ENCODE measurements at places on chromosomes 12 and 14.

- DNase-seq, result no peak
Measured at GRCh38 chr14:31835049-31835448, 242.1 kb upstream of the ARHGAP5 start.

DNA sequence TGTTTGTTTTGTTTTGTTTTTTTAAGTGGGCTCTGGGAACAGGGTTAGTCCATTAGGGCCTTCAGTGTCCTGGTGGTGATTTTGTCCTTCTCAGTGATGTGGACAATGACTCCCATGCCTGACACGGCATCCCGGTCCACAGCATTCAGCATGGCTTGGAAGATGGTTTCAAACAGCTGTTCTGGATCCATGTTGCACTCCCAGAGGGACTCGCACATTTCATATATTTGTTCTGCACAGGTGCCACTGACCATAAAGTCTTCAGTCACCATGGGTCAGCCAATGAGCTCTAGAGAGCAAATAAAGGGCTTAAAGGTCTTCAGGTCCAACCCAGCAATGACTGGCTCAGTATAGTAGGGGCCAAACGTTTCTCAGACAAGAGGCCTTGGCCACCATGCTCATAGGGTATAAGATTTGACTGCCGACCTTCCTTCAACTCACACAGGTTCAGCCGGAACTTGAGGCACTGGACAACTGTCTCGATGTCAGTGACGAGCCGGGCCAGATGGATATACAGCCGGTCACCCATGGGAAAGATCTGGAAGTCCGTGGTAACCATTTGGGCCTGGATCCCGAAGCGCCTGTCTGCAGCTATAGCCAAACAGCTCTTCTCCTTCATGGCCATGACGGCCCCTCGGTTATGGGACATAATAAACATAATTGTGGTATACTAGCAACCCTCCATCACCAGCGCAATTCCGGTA, 18.0 kb downstream of the OR10P1 start:
- no peak for DNase-seq

- no peak for DNase-seq
Measured at GRCh38 chr12:132343294-132344004, 14.1 kb upstream of the GALNT9 start.

- DNase-seq, result peak; percentile 91
Measured at GRCh38 chr12:65526311-65526710, 247.8 kb downstream of the MSRB3 start.

DNA sequence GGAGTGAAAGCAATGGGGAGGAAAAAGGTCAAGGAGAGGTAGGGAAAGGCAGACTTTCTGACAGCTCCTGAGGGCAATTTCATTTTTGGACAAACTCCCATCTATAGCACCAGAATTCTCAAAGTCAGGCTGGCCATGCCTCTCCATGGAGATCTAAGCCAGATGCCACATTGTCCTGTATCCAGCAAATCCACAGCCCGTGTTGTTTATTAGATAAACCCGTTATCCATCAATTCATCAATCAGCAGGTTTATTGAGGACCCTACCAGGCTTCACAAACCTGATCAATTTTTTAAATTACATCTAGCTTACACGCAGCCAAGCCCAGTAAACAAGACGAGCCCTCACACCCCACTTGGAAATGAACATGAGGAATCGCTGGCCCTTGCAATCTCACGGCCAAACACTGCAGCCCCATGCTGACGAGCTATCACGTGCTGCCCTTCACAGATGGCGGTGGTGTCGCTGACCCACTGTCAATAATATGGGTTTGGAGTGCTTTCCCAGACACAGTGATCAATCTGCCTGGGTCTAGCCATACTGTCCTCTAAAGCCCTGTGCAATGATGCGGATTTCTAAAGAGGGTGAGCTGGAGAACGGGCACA, 332.9 kb downstream of the DPF3 start:
- no peak for DNase-seq

GRCh38 chr14:42004321-42004720, 397.6 kb downstream of the LRFN5 start:
- DNase-seq, result no peak

DNA sequence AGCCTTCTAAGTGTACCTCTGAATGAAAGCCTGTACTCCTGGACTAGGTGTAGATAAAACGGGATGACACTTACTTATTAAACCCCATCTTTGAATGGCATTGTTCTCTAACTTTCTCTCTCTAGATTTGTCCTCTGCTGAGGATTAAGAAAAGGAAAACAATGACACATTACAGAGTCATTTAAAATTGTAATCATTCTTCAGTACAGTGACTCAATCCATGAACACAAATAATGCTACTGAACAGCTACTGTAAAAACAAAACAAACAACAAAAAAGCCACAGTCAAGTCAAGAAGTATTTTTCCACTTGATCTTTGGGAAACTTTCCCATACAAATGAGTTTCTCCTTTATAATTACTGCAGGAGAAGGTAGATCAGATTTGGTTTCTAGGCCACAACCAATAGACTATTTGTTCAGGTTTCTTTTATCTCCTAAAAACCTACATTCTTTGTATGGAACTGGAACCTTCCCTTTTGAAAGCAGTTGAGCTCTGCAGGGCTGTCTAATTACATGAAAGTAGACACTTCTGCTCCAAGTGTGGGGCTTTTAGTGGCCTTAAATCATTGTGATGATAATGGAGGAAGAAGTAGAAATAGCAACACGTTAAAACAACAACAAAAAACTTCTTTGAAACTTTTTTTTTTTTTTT, 219.1 kb downstream of the ESR2 start:
- peak; percentile 83 for DNase-seq

DNA sequence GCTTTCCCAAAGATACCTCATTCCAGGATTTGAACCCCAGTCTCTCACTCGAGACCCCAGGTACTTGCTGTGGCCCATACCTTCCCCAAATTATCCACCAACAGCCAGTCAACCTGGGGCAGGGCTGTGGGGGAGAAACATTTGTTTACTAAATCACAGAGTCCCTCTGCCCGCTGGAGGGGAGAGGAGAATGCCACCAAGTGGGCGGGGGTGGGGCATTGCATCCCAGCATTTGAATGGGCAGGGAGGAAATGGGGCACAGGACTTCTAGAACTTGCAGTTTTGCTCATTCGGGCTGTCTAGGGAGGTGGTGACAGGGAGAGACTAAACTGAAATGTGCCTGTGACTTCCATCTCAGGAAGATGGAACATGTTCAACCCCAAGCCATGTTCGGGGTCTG, 10.9 kb upstream of the SERPINA9 start:
- DNase-seq, result no peak

DNA sequence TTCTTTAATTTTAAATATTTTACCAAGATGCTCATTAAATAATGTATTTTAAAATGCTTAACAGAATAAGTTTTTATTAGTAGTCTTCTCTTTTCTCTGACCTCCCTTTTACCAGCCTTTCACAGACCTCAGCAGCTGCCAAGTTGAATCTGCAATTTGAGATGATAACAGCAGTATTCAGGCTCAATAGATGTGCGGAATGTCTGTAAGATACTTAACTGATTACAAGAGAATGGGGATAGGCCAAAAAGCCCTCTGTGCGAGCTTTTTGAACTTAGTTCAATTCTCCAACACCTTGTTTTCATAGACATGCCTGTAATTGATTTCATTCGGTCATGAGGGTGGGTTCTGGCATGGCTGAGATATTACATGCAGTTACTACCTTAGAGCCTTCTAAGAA, 277.2 kb downstream of the TMTC2 start:
- DNase-seq, result no peak

- no peak for DNase-seq
Measured at GRCh38 chr14:20441461-20441860, 5.5 kb upstream of the KLHL33 start.

DNA sequence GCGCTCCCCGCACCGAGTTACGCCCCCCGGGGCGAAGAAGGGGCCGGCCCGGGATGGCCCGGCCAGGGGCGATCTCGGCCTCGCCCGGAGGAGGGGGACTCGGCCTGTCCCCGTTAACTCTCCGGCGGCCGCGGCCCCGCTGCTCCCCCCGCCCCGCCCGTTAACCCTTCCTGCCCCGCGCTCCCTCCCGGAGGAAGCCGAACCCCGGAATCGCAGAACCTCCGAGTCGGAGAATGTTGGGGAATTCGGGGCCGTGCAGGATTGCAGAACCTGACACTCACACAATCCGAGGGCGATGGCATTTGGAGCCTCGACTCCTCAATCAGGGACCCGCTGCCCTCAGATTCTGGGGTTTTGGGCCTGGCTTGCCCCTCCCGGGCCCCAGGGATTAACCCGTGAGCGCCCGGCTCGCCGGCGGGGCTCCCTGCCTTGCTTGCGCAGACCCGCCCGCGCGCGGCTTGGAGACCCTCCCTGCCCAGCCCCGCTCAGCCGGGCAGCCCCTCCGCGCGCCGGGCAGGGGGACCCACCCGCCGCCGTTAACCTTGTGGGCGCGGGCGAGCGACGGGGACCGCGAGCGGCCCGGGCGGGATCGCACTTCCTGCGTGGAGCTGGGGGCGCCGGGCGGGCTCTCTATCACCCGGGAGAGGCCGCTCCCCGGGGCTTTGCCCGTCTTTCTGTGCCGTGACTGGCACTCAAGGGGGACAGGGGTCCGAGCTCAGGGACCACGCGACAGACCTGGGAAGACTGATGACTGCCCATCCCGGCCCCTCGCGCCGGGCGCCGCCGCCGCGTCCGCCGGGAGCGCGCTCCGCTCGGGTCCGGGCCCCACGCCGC, 18.8 kb downstream of the BEGAIN start:
- DNase-seq, result peak; percentile 28

GRCh38 chr12:90280033-90280432, 571.4 kb upstream of the ATP2B1 start:
- DNase-seq, result no peak

DNA sequence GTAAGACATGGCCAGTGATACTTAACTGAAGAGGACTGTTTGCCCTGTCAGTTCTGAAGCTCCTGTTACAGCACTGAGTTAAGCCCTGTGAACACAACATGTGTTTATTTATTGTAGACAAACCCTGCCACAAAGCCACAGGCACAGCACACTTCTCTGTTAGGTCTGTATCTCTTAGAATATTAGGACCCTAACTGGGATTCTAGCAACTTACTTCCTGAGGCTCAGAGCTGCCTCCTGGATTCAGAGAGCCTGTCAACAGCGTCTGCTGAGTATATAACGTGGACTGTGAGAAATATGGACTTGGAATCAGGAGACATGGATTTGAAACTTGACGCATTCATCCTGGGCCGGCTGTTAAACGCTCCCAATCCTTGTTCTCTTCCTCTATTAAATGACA, 135.0 kb upstream of the HIF1A start:
- DNase-seq, result peak; percentile 72

DNA sequence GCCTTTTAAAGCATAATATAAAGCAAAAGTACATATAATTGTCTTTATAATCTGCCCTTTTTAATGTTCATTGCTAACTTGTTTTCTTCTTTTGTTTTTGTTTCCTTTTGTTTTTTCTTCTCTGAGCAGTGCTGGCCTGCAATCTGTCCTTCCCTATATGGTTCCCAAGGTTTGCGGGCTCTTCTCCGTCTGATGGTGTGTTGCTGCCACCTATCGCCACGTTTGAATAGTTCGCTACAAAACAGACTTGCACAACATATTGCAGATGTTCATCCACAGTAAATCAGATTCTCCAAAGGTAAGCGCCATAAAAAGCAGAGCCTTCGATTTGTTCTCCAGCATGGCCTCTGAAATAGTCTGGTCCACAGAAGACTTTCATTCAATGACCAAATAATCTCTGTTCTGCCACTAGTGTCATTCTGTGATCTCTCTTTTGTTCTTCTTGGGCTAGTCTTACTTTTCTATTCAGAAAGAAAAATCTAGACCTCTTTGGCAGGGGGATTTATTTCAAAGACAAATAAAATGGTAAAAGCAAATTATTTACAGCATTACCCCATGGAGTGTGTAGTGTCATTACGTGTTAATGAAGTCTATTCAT, 33.5 kb downstream of the C12orf50 start:
- DNase-seq, result peak; percentile 70

DNA sequence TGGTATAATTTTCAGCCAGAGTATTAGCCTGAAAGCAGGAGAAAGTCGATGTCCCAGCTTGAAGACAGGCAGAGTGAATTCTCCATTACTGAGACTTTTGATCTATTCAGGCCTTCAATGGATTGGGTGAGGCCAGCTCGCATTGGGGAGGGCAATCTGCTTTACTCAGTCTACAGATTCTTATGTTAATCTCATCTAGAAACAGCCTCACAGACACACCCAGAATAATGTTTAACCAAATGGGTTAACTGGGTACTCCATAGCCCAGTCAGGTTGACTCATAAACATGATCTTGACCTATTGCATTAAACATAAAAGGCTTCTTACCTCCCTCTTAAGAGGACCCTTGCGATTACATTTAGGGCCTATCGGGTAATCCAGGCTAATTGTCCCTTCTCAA, 118.0 kb downstream of the KTN1 start:
- no peak for DNase-seq

GRCh38 chr12:51318846-51319599, 5.0 kb downstream of the BIN2 start:
- no peak for DNase-seq

- DNase-seq, result no peak
Measured at GRCh38 chr12:108099778-108100489, 29.2 kb upstream of the WSCD2 start.

GRCh38 chr14:55901291-55901690, 216.9 kb upstream of the PELI2 start:
- no peak for DNase-seq

GRCh38 chr12:92143686-92144630, 1.7 kb downstream of the BTG1 start:
- peak; percentile 94 for DNase-seq

DNA sequence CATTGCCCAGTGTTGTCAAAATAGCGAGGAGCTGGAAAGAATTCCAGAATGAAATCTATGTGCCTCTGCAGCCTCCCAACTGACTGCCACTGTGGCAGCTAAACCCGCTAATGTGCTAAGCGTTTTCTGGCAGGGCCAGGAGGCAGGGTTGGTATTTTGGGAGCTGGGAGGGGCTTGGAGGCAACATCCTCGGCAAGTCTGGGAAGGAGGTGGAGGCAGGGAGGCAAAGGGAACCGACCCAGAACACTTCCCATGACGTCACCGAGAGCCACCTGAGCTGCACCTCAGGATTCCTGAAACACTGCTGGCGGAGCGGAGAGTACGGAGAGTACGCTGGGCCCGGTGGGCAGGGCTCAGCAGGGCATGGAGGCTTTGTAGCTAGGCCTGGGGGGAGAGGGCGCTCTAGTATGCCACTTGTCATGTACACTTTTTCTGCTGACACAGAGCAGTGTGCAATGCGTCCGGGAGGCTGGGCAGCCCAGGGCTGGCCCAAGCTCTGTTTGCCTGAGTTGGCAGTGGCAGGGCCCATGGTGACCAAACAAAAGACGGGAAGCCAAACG, 81.5 kb downstream of the DPF3 start:
- DNase-seq, result no peak

- peak; percentile 63 for DNase-seq
Measured at GRCh38 chr12:7501031-7501588, 2.5 kb downstream of the CD163 start.

GRCh38 chr12:75656648-75657047, 145.2 kb upstream of the KRR1 start:
- peak; percentile 89 for DNase-seq

GRCh38 chr14:76654573-76655108, 106.6 kb upstream of the VASH1 start:
- DNase-seq, result no peak

DNA sequence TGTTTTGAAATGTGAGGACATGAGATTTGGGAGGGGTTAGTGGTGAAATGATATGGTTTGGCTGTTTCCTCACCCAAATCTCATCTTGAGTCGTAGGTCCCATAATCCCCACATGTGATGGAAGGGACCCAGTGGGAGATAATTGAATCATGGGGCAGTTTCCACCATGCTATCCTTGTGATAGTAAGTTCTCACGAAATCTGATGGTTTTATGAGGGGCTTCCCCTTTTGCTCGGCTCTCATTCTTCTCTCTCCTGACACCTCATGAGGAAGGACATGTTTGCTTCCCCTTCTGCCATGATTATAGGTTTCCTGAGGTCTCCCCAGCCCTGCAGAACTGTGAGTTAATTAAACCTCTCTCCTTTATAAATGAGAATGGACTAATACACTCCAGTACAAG, 18.0 kb downstream of the GALNT6 start:
- DNase-seq, result no peak

All from M059J (cell line).